Activated T-cell treated with anti-CD3 and anti-CD28 coated beads, Interleukin-2, amount 50 U/mL, for 72 hours (primary cell): ENCODE measurements at places on chromosomes 5 and 9. TPM values are rescaled to one million over a fixed set of nuclear protein-coding genes. Genes with fewer than 3 reads are reported as not detected.

The FBLL1 gene
- total RNA-seq = 0.37 TPM

The FBXO4 gene
- 30.8 TPM for total RNA-seq

The ANKDD1B gene
- 0.23 TPM for total RNA-seq

The ROR2 gene
- total RNA-seq = 0.07 TPM
